ENCODE measurements at places on chromosomes 1 and 21.

DNA sequence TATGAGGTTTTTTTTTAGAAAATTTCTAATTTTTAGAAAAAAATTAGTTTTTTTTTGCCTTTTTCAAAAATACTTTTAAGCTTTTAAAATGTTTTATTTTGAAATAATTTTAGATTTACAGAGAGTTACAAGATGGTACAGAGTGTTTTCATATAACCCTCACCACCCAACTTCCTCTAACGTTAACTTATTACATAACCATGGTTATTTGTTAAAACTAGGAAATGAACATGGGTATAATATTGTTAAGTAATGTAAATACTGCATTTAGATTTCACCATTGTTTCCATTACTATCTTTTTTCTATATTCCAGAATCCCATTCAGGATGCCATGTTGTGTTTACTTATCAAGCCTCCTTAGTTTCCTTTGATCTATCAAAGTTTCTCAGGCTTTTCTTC is 45.2 kb upstream of the ST6GALNAC3 start:
- DNase-seq, result no peak

DNA sequence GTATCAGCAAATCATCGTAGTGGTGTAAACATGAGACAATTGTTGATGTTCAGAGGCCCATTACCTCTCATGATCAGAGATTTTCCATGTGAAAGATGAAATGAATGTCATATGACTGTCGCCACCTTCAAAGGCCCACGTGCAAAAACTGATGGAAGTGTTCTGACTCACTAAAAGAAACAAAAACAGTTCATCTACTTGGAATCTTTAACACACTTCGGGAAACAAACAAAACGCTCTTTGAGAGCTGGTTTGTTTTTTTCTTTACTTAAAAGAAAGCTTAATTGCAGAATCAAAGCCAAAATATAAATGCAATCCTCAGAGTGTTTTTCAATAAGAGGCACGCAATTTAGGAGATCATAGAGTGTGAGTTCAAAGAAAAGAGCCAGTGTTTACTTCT is 100.8 kb downstream of the PLPPR4 start:
- no peak for DNase-seq

GRCh38 chr1:154735804-154736168 is 127.8 kb upstream of the ADAR start:
- DNase-seq, result no peak

DNA sequence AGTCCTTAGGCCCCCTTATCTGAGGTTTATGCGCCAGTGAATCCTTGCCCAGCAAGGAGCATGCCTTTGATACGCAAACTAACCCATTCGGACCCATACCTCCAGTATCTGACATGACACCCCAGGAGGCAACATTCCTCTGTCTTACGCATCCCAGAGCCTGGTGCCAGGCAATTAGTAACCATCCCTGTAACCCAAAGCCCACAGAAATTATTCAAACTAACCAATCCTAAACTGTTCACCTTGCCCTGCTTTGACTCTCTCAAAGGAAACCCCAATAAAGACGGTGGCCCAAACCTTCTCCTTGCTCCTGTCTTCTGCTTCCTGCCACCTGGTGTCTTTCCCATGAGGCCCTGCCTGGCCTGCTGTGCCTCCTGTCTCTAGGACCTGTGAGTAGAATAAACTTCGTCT is 36.4 kb downstream of the ZNF496 start:
- DNase-seq, result no peak

DNA sequence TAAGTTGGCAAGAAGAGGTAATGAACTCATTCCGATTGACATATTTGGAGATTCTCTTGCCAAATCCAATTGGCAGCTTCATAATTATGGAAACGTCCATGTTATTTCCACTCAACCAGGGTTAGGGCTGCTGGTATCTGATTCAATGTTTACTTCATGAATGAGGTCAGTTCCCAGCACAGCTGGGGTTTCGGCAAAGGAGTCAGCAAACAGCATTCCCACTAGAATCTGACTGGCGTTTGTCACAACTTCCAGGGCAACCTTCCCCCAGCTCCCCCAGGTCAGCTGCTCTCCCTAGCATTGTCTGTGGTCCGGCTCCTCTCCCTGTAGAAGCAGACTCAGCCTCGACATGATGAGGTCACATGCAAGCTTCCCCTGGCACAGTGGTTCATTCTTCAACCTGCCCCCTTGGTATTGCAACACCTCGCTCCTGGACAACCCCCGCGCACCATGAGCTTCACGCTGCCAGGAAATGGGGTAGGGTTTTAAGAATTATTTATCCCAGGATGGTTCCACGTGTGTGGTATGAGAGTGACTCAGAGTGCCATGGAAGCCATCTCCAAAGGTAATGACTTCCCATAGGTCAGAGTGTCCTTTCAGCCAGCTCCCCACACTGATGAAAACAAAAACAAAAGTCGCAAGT is 100.7 kb upstream of the SLC25A33 start:
- DNase-seq, result no peak

- DNase-seq, result no peak
Measured at GRCh38 chr1:155247667-155248553, 7.4 kb downstream of the ENTREP3 start.

Measured in activated CD4-positive, alpha-beta T cell treated with anti-CD3 and anti-CD28 coated beads, Interleukin-2, amount 50 U/mL, for 24 hours (primary cell).